Cerebellar nuclear complex (tissue), 1 donor: ENCODE measurements at places on chromosomes 7 and 10.

DNA sequence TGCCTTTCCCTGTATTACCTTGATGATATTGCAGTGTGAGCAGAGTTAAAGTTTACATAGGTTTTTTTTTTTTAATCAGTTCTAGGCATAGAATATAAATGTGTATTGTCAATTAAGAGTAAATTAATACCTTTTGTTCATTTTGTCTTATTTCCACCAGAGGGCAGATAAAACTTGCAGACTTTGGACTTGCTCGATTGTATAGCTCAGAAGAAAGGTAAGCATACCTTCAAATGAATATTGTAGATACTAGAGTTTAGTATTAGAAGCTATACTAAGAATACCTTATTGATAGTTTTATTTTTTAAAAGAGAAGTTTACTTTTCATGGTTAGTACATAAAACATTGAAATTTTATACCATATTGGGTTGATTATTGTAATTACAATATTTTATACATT lies 86.8 kb downstream of the MPLKIP start:
- DNase-seq: no peak

GRCh38 chr7:3028071-3028757 lies 15.5 kb downstream of the CARD11 start:
- DNase-seq: no peak

GRCh38 chr7:158431055-158431940 lies 156.3 kb downstream of the PTPRN2 start:
- DNase-seq: no peak

DNA sequence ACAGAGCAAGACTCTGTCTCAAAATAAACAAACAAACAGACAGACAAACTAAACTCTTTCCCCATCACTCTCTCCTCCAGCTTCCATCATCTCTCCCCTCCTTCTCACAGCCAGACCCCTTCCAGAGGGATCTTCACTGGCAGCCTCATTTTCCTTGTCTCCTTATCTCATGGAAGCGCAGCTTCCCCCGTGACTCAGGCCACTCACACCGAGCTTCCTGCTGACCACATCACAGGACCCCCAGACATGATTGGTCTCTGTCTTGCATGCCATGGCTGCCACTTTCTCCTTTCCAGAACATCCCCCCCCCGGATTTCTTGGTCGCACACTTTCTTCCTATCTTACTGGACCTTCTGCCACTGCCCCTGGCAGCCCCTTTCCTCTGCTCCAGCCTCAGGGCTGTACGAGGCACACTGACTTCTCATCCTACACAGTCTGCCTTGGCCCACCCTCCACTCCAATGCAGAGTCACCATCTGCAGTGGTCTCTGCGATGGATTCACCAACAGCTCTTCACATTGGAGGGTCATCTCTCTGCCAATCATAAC lies 4.9 kb upstream of the INSIG1 start:
- no peak for DNase-seq

DNA sequence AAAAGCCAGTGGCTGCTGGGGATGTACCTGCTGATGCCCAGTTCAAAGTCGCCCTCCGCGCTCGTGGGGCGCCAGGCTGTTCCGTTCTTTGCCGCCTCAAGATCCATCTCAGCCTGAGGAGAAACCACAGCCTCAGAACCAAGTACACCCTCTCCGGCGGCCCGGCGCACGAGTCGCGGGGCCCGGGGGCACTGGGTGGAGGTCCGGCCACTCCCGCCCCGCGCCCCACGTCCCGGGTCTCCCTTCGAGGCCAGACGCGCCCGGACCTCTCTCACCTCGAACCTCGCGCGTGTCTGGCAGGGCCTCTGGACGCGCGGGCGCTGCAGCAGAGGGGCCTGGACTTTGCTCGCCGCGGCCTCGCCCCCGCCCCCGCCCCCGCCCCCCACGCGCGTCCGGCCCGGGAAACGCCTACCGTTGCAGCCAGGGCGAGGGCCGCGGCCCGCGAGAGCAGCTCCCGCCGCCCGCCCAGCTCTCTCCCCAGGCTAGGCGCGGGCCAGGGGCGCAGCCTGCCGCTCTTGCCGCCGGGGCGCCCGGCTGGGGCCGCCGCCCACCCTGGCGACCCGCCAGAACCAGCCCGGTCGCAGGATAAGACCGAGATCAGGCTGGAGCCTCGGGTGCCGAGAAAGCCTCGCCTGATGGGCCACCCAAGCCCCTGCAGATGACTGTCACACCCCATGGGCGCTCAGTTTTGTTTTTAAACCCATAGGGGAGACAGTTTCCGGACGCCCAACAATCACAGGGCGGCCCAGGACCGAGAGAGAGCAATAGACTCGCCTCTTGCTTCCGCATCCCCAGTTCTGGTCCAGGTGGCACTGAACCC lies at the start of gene ABCB4:
Gene ABCB4 (minus strand): TSS at position 322 of the 820 bp plus-strand sequence. CDS start 215 bp downstream, at position 107.
- DNase-seq: no peak

DNA sequence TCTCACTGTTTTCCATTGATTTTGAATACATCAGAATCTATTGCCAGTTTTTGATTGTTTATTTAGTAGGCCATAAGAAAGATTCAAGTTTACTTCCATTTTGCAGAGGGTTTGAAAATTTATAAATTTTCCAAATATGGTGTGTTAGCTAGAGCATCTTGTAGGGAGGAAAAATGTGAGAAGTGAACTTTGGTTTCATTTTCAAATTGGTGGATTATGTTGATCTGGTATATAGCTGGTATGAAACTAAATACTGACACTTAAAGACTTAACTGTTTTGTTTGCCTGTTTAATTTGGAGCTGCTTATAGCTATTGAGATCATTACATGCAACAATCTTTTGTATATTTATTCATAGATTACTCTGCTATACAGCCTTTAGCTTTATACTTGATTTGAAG lies 108.1 kb downstream of the ADAM22 start:
- no peak for DNase-seq

- DNase-seq: no peak
These were observed 2.1 kb downstream of the TBX20 start for GRCh38 chr7:35251606-35252310.

- DNase-seq: no peak
These were observed 104.1 kb downstream of the PPP1R3C start for GRCh38 chr10:91528768-91529167.

- DNase-seq: no peak
These were observed 41.7 kb upstream of the DUSP5 start for GRCh38 chr10:110456046-110456445.

DNA sequence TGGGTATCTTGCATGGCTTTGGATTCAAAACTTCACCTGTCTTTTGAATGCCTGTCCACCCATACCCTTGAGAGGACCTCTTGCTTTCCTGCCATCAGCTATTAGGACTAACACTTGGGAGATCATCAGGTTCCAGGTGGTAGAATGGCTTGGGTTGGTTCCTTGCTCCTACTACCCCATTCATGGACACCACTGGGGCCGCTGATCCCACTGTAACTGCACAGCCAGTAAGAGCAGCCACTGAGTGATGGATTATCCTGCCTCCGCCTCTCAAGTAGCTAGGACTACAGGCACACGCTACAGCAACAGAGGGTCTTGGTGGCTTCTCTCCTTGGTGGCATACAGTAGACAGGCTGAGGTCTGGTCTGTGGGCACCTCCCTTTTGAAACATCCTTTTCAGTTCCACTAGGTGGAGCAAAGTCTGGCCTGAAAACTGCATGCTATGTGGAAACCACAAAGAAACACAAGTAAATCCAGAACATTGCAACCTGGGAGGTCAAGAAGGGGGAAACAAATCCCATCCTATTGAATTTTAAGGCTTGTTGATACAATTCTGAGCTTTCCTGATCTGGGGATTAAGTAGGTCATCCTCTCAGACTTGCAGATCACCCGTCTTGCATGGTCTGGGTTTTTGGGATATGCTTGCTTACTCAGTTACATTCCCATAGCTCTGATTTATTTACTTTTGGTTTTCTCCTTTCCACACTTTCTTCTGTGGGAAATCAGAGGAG lies 9.4 kb downstream of the WBP1L start:
- no peak for DNase-seq

DNA sequence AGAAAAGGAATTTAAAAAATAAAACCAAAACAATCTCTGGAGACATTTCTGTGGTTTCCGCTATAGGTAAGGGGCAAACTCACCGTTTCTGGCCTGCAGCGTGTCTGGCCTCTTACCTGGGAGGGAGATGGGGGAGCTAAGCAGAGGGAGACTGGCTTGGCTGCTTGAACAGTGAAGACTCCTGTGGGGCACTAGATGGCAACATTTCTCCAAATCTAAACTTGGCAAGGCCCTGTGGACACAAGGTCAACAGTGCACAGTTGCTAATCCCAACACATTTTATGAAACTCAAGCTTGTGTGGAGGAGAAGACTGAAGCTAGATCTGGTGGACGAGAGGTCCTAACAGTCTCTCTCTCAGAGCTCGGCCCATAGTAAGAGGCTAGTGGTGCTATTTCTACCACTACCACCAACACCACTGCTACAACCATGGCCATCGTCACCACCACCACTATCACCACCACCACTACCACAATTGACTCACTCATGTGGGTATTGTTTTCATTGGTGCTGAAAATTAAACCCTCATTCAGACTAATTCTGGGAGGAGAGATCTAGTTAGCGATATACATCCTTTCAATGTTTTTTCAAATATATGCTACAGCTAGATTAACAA lies 28.4 kb upstream of the CDHR3 start:
- DNase-seq: peak; percentile 9

DNA sequence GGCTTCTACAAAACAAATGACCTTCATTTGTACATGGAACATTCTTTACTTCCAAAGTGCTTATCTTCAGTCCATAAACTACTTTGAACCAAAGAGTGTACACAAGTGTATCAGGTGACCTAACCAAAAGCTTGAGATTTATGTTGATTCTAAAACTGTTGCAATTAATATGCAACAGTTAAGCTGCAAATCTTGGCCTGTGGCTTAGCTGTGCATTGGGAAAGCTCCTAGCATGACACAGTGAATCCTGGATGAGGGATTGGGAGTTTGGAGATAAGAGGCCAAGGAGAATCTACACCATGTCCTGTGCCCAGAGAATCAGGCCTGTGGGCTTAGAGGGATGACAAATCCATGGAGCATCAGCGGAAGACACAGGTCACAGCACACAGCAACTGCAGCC lies 105.2 kb upstream of the GSDME start:
- no peak for DNase-seq

- no peak for DNase-seq
These were observed 109.0 kb downstream of the SDHAF3 start for GRCh38 chr7:97226541-97226940.

GRCh38 chr7:132065989-132066603 lies 509.7 kb upstream of the PODXL start:
- DNase-seq: no peak

DNA sequence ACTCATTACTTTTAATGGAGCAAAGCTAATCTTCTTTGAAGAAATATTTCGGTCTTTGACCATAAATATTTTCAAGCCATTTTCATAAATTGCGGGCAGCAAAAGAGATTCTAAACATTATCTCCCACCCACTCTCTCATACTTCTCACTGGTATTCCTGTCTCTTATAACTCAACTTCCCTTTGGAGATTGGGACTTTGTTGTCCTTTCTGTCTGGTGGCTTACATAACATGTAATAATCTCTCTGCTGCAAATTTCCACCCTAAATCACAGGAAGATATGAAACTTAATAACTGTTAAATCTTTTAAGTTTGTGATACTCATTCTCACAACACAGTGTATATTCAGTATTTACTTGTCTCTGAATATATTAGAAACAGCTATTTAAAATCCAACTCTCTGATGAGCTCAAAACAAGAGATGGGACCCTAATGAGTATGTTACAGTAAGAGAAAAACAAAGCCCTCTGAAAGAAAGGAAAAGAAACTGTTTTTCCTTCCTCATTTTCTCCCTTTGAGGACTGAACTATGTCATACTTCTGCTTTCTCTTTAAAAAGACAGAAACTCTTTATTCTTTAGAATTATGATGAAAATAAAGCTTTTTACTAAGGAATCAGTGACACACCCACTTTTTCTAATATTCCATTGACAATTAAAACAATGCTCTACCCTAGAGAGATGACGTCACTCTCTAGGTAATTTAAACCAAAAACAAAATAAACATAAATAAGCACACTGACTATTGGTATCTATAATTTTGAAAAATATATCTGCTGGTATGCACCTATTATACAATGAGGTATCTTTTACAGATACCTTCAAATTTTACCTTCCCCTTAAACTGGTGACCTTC lies 14.7 kb downstream of the CALCR start:
- no peak for DNase-seq

- DNase-seq: no peak
These were observed 119.8 kb upstream of the LANCL2 start for GRCh38 chr7:55245271-55245723.

DNA sequence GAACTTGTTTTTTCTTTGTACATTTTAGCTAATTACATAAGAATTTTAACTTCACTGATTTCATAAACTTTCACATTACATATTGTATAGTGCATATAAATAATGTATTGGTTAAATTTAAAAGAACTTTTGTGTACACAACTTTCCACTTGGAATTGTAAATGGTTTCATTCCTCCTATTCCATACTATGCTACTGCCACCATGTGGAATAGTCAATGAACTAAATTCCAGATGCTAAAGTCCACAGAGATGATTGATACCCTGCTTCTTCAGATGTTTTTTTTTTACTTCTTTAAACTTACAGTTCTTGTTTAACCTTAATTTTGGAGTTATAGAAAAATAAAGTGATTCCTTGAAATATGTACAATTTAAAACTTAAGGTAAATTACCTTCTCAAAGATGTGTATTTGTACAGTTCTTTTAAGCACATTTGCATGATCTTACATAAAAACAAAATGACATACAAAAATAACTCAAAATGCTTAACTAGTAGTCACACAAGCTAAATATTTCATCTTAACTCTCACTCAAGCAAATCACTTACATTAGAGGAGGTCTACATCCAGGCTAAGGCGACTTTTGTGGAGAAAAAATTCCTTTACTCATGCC lies 247.6 kb upstream of the HGF start:
- no peak for DNase-seq

DNA sequence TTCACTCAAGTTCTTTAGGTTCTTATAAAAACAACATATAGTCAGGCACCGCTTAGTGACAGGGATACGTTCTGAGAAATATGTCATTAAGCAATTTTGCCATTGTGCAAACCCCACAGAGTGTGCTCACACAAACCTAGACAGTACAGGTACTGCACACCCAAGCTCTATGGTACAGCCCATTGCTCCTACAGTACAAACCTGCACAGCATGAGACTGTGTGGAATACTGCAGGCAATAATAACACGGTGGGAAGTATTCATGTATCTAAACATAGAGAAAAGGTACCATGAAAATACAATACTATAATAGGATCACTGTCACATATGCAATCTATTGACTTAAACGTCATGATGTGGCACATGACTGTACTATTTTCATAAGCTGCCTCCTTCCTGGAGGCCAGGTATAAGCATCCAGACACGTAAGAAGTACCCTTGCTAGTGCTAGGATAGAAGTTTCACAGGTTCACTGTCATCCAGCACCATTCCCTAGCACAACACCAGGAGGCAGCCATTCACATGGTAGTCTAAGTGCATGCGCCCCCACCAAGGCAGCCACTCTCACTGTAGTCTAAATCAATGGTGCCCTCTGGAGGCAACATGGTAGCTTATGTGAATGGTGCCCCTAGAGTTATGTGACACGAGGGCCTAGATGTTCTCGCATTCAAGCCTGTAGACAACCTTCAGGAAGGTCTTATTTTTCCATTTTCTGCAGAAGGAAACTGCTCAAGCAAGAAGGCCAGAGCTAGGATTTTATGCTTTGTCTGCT lies 98.5 kb downstream of the ARHGAP22 start:
- no peak for DNase-seq

GRCh38 chr10:65482848-65483247 lies 1443.0 kb upstream of the LRRTM3 start:
- DNase-seq: no peak
